Activated naive CD4-positive, alpha-beta T cell treated with Interleukin-2 at 50 U/mL for 16 hours (primary cell): ENCODE measurements at places on chromosomes 1 and 21.
A peak's percentile ranks its signal among the peaks of the same experiment; 100 is the strongest.

GRCh38 chr1:220839474-220839873 lies 39.8 kb upstream of the HLX start:
- DNase-seq, result no peak

DNA sequence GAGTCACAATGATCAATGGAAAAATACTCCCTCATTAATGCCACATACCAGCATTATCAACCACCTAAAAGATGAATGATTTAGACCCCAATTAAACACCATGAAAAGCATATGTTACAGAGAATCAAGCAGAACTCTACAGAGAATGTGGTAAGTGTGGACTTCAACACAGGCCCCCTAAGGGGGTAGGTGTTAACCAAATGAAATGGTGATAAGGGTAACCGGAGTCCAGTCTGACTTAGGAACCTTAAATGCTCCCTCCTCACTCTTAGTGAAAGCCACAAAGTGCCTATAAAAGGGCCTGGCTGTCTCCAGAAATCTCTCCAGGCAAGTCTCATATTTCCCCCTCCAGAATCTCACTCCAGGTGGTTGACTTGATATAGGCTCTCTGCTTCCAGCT lies 149.2 kb upstream of the FOXD3 start:
- no peak for DNase-seq

GRCh38 chr1:207825719-207826556 lies 74.1 kb downstream of the CD46 start:
- DNase-seq, result peak; percentile 89

DNA sequence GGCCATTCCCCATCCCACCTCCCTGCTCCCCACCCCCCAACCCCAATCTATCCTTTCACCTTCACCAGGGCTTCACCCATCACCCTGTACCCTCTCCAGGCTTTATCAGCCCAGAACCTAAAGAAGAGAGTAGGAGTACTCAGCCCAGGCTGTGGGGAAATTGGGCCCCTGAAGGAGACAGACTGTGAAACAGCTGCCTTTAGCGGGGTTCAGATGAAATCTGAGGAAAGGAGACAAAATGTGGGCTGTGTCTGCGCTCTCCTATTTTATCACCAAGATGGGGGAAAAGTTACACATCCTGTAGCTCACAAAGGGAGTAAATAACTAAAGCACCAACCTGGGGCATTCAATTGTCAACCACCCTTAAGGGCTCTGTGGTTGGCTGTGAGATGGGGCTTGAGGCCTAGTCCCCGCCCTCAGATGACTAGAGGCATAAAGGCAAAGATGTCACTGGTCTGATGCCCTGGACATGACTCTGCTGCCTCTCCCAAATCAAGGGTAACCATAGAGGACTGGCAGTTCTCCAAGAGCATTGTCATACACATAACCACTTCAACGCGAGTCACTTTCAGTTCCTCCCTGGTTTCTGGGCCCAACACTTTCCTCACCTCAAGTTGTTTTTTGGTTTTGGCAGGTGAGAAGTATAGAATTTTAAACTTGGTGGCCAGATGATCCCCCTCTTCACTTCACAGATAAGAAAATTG lies 30.0 kb downstream of the SLC27A3 start:
- peak; percentile 70 for DNase-seq

GRCh38 chr1:160953030-160953429 lies 1.6 kb downstream of the ITLN2 start:
- DNase-seq, result no peak

GRCh38 chr1:170085091-170085490 lies 10.6 kb upstream of the KIFAP3 start:
- DNase-seq, result no peak

- DNase-seq, result no peak
Observed at GRCh38 chr1:2304282-2304681, 76.2 kb downstream of the SKI start.

DNA sequence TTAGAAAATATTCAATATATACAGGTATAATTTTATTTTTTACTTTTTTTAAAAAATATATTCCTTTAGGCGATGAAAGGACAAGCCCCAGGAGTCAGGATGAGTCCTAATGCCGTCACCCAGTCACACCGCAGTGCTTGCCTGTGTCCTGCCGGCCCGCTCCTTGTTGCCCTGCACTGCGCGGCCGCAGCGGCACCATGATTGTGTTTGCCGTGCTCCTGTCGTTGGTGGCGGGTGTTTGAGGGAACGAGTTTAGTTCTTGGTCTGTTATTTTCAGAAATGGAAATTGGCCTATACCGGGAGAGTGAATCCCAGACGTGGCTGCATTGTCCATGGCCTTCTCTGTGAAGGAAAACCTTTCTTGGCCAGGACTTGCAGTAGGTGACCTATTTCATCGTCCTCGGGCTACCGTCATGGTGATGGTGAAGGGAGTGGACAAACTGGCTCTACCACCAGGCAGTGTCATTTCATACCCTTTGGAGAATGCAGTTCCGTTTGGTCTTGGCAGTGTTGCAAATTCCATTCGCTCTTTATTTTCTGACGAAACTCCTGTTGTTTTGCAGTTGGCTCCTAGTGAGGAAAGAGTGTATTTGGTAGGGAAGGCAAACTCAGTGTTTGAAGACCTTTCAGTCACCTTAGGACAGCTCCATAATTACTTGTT lies 45.9 kb upstream of the CRB1 start:
- DNase-seq, result no peak

DNA sequence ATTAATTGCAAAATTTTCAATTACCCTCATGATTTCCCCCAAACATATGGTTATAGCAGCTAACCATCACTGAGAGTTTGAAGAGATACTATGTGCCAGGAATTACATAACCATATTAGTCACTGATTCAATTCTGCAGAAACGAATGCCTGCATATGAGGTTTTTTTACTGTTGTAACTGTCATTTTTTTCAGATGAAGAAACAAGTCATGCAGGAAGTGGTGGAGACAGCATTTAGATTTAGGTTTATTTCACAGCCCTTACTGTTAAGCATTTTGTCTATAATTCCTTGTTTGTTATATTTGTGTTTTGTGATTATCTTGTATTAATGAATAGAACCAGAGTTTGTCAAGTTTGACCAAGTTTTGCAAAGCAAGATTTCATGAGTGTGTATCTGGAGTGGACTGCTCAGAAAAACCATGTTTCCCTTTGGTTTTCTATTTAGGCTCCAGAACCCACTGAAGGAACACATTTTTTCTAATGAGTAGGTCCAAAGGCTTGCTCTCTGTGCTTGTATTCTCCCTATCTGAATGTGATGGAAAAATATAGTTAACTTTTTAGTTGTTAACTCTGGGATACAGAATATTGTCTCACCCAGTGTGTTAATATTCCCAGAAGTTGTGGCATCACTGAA lies 308.5 kb upstream of the ADAMTS5 start:
- DNase-seq, result no peak

GRCh38 chr21:26732432-26733221 lies 112.6 kb downstream of the ADAMTS1 start:
- peak; percentile 3 for DNase-seq

DNA sequence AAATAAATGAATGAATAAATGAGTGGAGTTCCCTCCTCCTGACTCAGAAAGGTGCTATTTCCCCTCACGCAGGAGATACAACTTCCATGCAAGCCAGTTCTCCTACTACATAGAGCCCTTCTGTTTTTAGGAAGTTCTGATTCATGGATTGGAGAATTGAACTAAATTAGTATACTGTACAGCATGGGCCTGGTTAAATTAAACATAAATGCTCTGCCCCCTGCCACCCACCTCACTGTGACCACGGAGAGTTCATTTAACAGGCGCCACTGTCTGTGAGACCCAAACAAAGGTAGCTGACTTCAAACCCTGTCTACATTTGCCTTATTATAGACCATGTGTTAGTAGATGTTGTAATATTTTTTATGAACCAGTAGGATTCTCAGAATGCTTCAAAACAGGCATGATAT lies 9.1 kb upstream of the IRF2BP2 start:
- no peak for DNase-seq

DNA sequence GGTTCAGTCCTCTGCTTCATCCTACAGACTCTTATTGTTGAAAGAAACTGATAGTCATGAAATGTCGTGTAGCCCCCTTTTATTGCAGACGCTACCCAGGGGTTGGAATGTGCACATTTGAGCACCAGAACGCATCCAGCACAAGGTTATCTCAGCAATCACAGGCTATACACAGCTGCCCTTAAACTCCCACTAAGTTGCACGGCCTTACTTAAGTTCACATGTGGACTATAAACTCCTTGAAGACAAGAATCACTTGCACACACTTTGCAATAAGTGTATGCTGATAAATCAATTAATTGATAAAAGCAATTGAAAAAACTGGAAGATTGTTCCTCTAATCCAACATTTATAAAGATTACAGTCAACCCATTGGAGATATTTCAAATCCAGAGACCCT lies 18.9 kb downstream of the SLC30A10 start:
- no peak for DNase-seq

DNA sequence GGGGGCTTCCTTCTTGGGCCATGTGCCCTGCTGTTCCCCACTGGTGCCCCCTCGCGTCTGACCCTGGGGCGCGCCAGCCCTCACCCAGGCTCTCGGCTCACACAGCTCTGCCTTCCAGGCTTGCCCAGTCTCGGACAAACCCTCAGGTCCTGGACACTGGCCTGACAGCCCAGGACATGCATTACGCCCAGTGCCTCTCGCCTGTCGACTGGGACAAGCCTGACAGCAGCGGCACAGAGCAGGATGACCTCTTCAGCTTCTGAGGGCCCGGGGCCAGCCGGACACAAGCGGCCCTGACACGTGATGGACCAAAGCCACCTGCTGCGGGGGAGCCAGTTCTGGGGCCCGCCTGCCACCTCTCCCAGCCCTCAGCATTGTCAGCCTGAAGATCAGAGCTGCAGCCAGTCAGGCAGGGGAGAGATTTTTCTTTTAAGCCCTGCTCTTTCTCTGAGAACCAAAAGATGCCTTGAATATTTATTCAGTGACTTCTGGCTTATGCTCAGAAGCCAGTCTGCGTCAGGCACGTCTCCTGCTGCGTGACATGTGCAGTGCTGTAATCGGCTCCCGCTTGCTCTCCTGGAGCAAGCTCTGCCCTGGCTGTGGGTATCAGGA lies 23.4 kb downstream of the LDLRAP1 start:
- DNase-seq, result no peak

- DNase-seq, result no peak
Observed at GRCh38 chr1:12627296-12627695, 9.3 kb upstream of the DHRS3 start.

DNA sequence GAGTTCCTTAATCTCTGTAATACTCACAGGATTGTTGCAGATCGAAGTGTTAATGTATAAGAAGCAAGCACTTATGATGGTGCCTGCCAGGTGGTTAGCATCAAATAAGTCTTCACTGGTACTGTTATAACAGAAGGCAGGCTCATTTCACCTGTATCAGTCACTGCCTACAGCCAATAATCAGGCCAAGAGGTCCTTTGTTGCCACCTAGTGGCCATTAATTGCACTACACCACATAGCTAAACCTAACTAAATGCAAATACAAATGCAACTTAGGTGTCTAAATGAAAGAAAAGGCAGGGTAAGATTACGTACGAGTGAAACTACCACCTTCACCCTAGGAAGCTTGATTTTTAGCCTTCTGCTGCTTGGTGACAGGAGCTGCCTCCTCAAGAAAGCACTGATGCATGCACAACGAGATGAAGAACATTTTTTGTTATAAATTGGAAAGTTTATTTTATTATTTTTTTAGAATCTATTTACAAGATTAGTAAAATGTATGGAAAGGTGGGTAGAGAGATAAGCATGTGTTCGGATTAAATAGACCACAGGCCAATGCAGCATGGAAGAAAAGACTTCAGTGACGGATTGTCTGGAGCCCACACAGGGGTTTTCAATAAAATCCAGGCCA lies 334.8 kb upstream of the CAMK1G start:
- peak; percentile 29 for DNase-seq

GRCh38 chr1:40842207-40842606 lies 20.0 kb downstream of the CITED4 start:
- DNase-seq, result no peak

DNA sequence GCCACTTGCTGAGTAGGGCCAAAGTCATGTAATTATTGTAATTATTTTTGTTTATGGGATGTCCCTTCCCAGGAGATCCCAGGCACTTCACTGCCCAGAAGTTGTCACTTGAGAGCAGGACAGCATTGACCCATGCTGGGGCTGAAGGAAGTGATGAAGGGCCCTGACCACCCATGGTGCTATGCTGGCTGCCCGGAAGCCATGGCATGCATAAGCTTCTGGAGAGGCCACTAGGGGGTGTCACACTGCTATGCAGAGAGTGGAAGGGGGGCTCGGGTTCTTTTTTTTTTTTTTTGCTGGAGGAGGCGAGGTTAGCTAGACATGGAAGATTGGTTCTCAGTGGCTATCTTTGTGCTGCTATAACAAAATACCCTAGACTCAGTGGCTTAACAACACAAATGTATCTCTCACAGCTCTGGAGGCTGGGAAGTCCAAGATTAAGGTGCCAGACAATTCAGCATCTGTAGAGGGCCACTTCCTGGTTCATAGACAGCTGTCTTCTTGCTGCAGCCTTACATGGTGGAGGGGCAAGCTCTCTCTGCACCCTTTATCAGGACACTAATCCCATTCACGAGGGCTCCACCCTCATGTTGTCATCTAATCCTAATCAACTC lies 84.9 kb downstream of the CNIH3 start:
- no peak for DNase-seq

GRCh38 chr1:58933599-58933926 lies 149.7 kb upstream of the JUN start:
- DNase-seq, result no peak

- no peak for DNase-seq
Observed at GRCh38 chr1:65260851-65261473, 48.4 kb upstream of the DNAJC6 start.

GRCh38 chr1:42479621-42480020 lies 16.5 kb downstream of the CCDC30 start:
- no peak for DNase-seq

GRCh38 chr1:67559222-67559700 lies 125.7 kb upstream of the GADD45A start:
- DNase-seq, result no peak
